Ascending aorta (tissue), 2 donors: ENCODE measurements at places on chromosomes 1 and 21.
A peak's percentile ranks its signal among the peaks of the same experiment; 100 is the strongest.

- no peak for DNase-seq
These were observed 4.7 kb upstream of the PADI1 start for GRCh38 chr1:17200246-17200645.

GRCh38 chr21:42962380-42963007 is 11.9 kb upstream of the PKNOX1 start:
- no peak for DNase-seq

DNA sequence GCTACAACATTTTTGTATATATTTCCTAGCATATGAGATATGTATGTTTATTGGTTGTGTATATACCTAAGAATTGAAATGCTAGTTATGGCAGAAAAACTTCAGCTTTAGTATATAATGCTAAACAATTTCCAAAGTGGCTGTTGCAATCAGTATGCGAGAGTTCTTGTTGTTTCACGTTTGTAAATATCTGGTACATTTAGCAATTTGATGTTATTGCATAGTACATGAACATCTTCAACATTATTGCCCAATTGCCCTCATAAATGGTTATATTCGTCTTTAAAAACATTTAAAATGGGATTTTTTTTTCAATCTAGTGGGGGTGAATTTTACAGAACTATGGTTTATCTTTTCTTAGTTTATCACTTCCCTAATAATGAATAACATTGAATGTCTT is 86.2 kb upstream of the HP1BP3 start:
- no peak for DNase-seq

GRCh38 chr1:82472489-82473131 is 671.9 kb downstream of the ADGRL2 start:
- no peak for DNase-seq

DNA sequence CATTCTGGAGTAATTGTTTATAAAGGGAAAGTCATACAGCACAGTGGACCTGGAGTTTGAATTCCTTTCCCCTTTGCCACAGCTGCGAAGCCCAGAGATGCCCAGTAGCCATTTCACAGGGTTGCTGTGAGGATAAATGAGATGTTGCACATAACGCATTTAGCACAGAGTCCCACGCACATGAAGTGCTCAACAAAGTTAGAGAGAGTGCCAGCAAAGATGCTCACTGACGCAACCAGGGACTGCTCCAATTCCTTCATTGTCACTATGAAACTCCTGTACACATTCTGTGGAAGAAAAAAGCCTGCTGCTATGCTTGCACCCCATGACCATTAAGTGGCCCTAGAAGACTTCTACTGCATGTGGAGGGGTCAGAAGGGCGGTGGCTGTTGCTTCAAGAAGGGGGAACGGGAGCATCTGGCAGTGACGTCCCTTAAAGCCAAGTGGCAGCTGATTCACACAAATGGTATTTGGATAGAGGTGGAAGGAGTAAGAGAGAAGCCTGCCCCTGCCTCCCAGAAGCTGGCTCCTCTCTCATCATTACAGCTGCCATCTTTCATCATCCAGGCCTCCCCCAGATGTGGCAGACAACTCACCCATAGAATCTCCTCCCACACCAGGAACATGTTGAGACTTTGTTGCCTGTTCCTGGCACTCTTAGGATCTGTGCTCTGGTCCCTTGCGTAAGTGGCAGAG is 26.5 kb upstream of the VAV3 start:
- DNase-seq: no peak

GRCh38 chr1:151479462-151479861 is 20.2 kb upstream of the POGZ start:
- DNase-seq: no peak

DNA sequence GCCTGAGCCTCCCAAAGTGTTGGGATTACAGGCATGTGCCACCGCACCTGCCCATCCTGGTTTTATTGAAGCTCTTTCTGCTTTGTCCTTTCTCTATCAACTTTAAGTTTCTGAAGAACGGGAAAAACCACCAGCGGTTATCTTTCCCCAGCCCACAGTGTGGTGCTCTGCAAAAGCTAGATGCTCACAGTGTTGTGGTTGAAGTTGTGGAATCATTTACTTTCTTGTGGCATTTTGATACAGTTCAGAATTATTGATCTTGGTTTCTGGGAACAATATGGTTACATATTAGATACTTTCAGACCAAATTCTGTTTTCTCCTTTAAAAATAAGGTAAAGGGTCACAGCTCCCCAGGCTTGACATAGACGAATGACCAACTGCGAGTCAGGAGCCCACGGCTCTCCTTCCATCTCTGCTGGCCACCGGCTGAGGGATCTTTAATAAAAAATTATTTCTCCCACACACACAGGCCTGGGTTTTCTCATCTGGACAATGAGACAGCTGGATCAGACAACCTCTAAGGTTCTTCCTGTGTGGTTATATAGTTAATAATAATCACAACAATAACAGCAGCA is 385.3 kb downstream of the SETD4 start:
- no peak for DNase-seq

DNA sequence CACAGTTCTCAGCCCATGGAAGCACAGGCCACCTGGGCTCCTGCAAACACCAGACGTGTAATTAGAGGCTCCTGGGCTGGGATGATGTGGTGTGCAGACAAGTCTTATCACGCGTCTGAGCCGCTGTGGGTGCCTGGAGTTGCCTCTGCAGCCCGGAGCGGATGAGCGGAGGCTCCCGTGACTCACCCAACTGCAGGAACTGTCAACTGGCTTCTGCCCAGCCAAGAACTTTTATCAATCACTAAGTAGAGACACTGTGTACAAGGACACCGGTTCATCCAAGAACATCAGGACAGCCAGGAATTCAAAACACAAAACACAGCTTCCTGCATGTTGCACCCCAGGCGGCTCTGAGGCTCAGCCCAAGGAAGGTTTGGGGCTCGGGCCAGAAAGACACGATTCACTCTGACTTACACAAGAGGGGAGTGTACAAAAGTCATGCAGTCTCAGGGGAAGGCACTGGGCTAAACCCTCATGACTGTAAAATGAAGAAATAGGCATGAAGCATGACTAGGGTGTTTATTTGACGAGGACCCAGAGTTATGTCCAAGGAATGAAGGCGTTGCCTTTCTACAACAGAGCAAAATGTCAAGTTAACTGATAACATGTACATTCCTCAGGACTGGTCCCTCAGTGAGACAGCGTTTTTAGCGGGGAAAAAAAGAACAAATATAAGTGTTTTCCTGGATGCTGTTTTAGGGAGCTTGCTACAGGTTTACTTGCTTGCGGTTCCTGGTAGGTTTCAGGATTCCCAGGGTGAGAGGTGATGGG is 21.1 kb downstream of the ERRFI1 start:
- peak; percentile 95 for DNase-seq

GRCh38 chr1:242081446-242081845 is 82.5 kb upstream of the MAP1LC3C start:
- DNase-seq: no peak
